Muscle of leg (tissue), 16 donors: ENCODE measurements at places on chromosomes 6 and 20.

DNA sequence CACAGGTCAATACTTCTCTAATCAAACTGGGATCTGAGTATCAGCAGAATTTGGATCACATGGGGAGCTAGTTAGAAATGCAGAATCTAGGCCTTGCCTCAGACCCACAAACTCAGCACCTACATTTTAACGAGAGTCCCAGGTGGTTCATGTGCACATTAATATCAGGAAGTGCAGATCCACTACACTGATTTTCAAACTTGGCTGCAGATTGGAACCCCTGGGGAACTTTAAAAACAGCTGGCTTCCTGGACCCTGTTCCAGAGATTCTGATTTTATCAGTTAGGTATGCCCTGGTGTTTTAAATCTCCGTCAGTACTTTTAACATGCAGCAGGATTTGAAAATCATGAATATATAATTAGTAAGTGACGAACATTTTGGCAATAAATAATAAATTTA is 1.9 kb upstream of the CST8 start:
- peak; percentile 67 for DNase-seq

GRCh38 chr20:54208548-54209176 is 775 bp downstream of the PFDN4 start:
- DNase-seq = peak; percentile 30

DNA sequence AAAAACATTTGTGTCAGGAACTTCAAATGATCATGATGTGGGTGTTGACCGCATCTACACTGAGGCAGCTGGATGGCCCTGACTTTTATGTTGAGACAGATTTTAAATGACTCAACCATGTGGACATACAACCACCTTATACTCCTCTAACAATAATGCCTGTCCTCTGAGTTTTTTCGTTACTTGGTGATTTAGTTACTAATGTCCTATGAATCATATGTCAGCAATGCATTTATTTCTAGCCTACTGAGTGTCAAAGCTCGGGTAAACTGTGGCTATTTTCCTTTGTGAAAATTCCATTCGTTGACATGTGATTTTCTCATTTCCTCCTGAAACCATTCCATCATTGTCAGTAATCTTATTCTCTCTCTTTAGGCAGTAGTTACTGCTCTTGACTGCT is 38.9 kb upstream of the NKX2-4 start:
- no peak for DNase-seq

GRCh38 chr6:118709859-118710350 is 58.5 kb upstream of the CEP85L start:
- no peak for DNase-seq

- DNase-seq = peak; percentile 93
Measured at GRCh38 chr6:154619146-154619545, 108.7 kb upstream of the CNKSR3 start.

- DNase-seq = peak; percentile 20
Measured at GRCh38 chr6:41191569-41191968, 9.4 kb downstream of the TREML2 start.

GRCh38 chr6:149877659-149878058 is 13.5 kb upstream of the LRP11 start:
- no peak for DNase-seq

GRCh38 chr20:37309936-37310590 is 20.6 kb downstream of the MANBAL start:
- DNase-seq = no peak

DNA sequence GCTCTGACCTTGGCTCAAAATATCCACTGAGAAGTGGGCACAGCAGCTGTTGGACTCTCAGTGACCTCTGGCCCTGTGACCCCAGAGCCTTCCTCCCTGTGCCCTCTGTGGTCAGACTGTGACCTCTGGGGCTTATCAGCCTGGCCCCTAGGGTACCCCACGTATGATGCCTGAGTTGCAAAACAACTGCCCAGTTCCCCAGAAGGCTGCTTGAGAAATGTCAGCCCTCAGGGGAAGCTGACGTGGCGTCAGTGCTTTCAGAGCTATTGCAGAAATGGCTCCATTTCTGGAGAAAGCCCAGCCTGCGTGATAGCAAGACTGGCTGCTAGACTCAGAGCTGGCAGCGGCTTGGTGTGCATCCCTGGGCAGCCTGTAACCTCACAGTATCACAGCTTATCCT is 31.5 kb upstream of the TGM2 start:
- peak; percentile 62 for DNase-seq
